Activated T-cell treated with anti-CD3 and anti-CD28 coated beads, Interleukin-2, amount 50 U/mL, for 72 hours (primary cell): ENCODE measurements at places on chromosomes 6 and 20.

GRCh38 chr6:8900056-8900455 is 464.7 kb upstream of the SLC35B3 start:
- DNase-seq = no peak

DNA sequence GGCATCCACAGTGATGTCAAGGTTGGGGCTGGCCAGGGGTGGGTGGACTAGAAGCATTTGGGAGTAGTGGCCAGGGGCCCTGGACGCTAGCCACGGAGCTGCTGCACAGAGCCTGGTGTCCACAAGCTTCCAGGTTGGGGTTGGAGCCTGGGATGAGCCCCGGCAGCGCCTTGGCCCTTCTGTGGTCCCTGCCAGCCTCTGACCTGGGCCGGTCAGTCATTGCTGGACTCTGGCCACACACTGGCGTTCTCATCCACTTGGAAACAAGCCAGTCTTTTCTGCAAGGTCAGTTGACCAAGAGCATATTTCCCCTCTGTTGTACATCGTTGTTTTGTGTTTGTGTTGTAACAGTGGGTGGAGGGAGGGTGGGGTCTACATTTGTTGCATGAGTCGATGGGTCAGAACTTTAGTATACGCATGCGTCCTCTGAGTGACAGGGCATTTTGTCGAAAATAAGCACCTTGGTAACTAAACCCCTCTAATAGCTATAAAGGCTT is 8.4 kb downstream of the PSMA7 start:
- no peak for DNase-seq

DNA sequence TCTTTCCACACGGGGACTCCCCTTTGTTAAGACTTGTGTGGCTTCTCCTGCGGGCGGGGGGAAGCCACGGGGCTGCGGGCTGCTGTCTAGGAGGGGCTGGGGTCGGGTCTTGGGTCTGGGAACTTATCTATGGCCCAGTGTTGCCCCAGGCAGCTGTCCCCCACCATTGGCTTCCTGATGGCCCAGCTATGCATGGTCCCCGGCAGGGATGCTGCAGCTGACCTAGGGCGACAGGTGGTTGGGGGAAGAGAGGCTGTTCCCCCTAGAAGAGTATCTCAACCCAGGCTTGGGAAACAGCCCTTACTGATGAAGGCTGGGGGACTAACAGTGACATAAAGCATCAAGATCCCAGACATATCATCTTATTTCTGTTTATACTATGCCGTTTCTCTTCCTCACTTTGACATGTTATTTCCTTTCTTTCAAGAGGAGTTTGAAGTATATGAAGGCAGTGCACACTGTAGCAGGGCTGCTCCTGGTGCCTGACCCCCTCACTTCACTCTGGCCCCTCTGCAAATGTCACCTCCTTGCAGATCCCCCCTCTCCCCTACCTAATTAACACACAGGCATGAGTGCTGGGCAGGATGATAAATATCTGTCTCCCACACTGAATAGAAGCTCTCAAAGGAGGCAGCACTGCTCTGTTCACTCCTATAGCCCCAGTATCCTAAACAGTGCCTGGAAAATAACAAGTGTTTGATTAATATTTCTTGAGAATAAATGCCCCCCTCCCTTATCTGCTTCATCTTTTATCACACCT is 87.0 kb downstream of the HIVEP2 start:
- DNase-seq = no peak

DNA sequence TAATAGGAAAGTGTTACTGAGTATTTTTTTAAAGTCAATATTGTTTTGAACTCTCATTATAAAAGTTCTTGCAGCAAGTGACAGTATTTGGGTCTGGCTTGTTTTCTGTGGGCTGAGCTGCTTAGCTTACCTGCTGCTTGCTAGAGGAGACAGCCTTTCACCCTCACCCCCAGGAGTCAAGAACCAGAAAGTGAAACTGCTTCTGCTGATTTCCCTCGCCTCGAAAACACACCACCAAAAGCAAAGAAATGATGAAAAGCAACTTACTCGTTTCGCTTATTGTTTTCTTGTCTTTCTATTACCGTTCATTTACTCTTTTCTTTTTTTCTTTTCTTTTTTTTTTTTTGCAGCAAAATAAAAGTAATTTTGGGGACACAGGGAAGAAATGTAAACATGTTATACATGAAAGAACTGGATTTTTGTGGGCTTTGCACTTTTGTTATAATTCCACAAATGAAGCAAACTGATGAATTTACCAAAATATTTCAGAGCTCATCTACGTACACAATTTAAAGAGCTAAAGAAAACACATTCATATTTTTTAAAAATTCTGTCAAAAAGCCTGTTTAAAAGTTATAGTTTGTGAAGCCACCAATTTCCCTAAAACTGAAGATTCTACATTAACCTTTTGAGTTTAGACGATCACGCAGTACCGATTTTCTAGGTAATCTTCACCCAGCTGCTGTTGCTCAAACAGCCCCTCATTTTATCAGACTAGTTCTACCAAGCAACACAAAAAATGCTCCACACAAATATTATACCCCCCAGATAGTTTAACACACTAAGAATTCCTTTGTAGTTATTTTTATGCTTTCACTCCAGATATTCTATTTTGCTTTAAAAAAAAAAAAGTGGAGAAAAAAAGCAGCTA is 1.7 kb downstream of the SCML4 start:
- DNase-seq = peak; percentile 71

- DNase-seq = no peak
Observed at GRCh38 chr6:14882394-14883026, 363.4 kb upstream of the JARID2 start.

GRCh38 chr6:112909781-112910180 is 562.7 kb downstream of the RFPL4B start:
- DNase-seq = no peak

GRCh38 chr6:20024316-20024673 is 187.1 kb downstream of the ID4 start:
- DNase-seq = no peak
